ENCODE measurements at places on chromosomes 1 and 21.
A peak's percentile ranks its signal among the peaks of the same experiment; 100 is the strongest.

GRCh38 chr1:227883641-227884301 is 64.0 kb downstream of the WNT9A start:
- DNase-seq = peak; percentile 62

- DNase-seq = no peak
These were observed 19.2 kb downstream of the CD1D start for GRCh38 chr1:158199849-158200248.

DNA sequence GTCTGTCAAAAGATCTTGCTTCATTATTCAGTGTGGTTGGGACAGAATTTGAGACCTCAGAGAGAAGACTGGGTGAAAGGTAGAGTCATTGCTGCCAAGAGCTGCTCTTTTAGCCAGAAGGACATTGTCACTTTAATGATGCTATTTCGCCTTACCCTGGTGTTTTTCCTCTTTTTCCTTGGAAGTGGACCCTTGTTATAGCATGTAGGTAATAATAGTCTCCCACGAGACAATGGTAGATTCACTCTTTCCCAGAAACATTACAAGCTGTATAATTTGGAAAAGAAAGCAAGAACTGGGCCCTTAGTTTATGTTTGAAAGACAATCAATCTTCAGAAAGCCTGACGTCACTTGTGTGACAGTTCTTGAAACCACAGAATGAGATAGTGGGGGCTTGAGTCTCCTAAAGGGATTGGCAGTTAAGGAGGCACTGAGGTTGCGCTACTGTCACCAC is 3.8 kb downstream of the SERTAD4 start:
- no peak for DNase-seq

- peak; percentile 63 for DNase-seq
These were observed 54.4 kb downstream of the KCNAB2 start for GRCh38 chr1:6099787-6100765.

DNA sequence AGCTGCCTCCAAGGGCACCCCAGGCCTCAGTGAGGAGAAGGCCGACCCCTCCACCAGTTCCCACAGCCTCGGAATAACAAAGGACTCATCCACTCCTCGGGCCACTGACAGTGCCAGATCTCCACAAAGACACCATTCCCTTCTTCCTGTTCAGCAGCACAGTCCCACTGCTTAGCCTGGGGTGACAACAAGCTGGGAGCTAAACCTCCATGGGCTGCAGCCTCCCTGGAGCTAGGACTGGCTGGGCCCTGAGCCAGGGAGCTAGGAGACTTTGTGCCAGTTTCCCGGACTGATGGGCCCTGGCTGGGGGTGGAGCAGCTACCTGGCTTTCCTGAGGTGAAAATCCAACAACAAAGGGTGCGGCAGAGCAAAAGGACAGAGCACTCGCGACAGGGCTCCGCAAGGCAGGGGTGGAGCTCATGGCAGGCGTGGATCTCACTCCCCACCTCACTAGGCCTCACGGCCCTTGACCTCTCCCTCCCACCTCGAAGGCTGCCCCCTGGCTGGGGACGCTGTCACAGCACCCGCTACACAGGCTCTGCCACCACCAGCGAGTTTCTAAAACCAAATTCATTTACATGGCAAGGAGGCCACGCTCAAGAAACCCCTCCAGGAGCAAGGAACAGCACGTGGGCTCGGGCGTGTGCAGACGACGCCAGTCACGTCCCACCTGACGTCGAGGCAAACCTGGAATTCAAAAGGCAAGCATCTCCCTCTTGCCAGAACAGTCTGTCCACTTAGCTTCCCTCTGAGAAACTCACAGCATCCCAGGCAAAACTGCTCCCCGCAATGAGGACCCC is 13.8 kb downstream of the SLC35E2B start:
- DNase-seq = peak; percentile 61

DNA sequence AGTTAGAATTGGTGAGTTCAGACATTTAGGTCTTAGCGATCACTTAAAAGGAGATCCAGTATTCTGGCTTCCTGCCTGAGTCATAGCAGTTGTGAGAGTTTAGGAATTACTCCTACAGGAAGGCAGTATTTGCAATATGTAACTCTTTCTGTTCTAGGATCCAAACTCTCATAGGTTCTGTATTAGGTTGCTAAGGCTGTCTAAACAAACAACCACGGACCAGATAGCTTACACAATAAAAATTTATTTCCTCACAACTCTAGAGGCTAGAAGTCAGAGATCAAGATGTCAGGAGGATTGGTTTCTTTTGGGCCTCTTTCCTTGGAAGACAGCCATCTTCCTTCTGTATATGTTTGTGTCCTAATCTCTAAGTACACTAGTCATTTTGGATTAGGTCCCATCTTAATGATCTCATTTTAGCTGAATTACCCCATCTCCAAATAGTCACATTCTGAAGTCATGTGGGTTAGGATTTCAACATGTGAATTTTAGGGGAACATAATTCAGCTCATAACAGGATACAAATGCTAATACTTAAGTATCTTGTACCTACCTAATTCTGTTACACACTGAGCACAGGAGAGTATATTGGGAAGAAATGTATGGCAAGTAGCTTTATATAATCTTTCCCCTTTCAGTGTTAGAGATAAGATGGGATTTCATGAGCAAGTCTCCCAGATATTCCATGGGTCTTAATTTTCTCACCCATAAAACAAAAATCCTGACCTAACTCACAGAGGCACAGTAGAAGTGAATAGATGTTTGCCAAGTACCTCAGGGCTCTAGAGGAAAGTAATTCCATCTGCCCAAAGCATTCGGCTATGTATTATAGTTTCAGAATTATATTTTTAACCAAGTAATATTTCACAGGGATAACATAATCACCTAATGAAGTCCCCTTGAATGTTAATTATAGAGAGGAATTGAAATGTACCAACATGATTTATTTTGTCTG is 144.4 kb downstream of the PTBP2 start:
- no peak for DNase-seq

GRCh38 chr1:216390956-216391355 is 32.3 kb downstream of the USH2A start:
- no peak for DNase-seq

Measured in upper lobe of right lung (tissue), 1 donor.